IPS DF 6.9 (cell line): ENCODE measurements at places on chromosomes 3 and 15.

DNA sequence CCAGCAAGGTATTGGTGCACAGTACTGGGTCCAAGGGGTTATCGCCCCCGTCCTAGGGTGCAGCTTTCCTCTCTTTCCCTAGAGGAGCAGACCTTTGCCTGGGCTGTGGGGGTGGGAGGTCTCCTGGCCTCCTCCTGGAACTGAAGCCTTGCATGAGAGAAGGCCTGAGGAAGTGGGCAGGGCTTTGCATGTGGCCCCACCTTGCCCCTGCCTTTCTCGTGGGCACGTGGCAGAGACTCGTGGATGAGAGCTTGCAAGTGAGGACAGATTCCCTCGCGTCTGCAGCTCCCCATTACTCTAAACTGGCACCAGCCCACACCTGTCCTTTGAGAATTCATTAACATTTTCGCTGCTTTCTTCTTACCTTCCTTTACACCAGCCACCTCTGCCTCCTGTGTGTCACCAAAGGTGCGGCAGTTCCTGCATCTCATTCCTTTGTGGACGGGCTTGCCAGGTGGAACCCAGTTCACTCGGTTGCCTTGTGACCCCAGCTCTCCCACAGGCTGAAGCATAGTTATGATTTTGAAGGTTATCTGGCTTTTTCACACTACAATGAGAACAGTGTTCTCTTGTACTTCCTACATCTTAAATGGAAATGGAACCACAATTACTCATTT lies 40.9 kb upstream of the NR2C2 start:
- no peak for DNase-seq

DNA sequence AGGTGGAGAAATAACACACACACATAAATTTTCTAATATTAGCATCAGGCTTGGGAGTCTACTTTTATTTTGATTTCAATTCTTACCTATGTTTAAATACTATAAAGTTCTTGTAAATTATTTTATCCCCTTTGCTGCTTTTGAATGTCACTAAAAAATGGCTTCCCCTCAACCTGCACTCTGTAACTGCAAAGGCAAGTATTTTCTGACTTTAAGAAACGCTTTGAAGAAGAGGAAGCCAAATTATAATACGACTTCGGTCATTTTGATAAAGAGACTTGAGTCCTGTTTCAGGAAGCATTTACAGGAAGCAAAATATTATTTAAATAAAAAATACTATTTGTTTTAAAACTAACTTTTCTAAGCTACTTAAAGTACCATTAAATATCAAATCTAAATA lies 627.7 kb upstream of the AGTR1 start:
- no peak for DNase-seq

- no peak for DNase-seq
Measured at GRCh38 chr15:71749500-71749899, 60.9 kb upstream of the NR2E3 start.

DNA sequence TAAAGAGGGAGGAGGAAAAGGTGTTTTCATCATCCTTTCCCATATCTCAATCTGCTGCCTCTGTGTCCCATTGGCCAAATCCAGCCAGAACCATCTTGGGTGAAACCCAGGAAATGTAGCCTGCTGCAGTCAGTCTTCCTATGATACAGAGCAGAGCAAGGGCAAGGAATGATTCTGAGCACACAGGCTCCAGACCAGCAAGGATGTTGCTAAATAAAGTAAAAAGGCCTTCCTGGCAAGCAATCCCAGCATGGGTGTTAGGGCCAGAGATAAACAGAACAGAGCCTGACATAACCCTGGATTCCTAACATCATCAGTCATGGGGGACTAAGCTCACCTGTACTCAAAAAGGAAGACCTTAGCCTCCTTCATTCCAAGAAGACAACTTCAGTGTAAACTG lies 90.7 kb upstream of the AGTR1 start:
- no peak for DNase-seq

- DNase-seq, result no peak
Measured at GRCh38 chr3:14565868-14566588, 25.9 kb upstream of the GRIP2 start.
